A673 (cell line): ENCODE measurements at places on chromosomes 12 and 14. TPM values are rescaled to one million over a fixed set of nuclear protein-coding genes. Genes with fewer than 3 reads are reported as not detected.

The RNF212B gene
- not detected in 2 replicates for total RNA-seq

The HNRNPC gene
- 934 and 949 TPM in 2 replicates for total RNA-seq

The BBOF1 gene
- total RNA-seq = 1.6 and 3.2 TPM in 2 replicates

The GLIPR1L1 gene
- total RNA-seq = not detected in 2 replicates

The SOAT2 gene
- not detected in 2 replicates for total RNA-seq

The CEBPE gene
- total RNA-seq = not detected in 2 replicates

The RFX4 gene
- not detected in 2 replicates for total RNA-seq
